Osteocyte (in vitro differentiated cells): ENCODE measurements at places on chromosomes 16 and 17. TPM values are rescaled to one million over a fixed set of nuclear protein-coding genes. Genes with fewer than 3 reads are reported as not detected.

GRCh38 chr16:65819136-65819898 lies 547.2 kb upstream of the CDH5 start:
- no peak for DNase-seq

DNA sequence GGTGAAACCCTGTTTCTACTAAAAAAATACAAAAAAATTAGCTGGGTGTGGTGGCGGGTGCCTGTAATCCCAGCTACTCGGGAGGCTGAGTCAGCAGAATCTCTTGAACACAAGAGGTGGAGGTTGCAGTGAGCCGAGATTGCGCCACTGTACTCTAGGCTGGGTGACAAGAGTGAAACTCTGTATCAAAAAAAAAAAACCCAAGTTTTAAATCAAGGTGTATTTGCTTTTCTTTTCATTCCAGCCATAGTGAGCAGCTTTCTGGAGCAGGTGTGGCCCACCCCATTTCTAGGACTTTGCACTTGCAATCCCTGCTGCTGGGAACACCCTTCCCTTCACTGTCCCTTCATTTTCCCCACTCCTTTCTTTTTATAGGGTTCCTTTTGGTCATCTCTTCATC lies 28.8 kb downstream of the TMEM238L start:
- DNase-seq = no peak

GRCh38 chr17:80584176-80584905 lies 39.7 kb downstream of the RPTOR start:
- no peak for DNase-seq

PARN gene
- total RNA-seq = 34.2 and 36.8 TPM in 2 replicates

DNA sequence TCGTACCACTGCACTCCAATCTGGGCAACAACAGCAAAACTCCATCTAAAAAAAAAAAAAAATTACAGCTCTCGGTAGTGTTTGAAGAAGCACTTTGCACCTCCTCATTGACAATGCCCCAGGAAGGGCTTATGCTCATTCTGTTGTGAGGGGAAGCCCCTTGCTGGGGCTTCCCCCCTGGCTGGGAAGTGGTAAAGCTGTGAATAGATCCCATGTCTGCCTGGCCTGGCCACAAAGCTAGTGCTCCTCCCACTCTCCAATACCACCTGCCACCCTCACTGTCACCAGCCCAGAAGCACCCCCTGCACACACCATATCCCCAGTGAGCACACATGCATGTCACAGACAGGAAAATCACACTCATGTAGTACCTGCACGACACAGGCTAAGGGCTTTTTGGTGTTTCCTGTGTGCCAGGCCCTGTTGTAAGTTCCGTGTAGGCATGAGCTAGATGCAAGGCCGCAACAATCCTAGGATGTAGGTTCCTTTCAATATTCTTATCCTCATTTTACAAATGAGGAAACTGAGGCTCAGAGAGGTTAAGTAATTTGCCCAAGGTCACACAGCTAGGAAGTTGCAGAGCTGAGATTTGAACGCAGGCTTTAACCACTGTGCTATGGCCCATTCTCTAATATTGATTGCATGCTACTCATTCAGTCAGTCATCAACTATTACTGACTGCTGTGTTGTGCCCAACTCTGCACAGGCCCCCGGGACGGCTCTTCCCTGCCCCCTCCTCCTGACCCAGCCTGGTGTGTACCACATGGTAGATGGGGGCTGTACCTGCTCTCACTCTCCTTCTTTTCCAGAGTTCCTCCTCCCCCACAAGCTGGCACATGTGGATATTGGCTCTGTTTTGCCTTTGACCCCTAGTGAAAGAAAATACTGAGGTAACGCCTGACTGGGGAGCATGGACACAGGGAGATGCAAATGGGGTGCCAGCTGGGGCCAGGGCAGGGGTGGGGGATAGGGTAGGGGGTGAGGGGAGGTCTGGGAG lies 11.9 kb upstream of the COL1A1 start:
- DNase-seq = peak; percentile 75

GRCh38 chr17:9095390-9095789 lies 74.1 kb downstream of the NTN1 start:
- no peak for DNase-seq
